ENCODE measurements at places on chromosomes 2 and 18.

- no peak for DNase-seq
These were observed 845 bp upstream of the MYCN start for GRCh38 chr2:15939556-15939853.

- no peak for DNase-seq
These were observed 42.1 kb downstream of the INSIG2 start for GRCh38 chr2:118130385-118130784.

DNA sequence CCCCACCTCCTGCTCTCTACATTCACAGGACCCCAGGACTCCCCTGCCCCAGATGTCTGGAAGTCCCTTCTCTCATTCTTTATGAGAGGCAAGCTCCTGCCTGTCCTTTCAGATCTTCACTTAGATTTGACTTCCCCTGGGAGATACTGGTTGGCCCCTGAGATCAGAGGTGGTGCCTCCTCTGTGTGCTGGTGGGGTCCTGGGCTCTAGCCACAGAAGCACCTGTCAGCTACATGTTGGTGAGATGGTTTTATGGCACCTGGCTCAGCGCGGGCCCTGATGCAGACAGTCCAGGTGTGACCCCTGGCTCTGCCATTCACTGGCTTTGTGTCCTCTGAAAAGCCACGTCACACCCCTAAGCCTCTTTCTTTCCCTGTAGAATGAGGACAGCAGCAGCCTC, 369.6 kb upstream of the ID2 start:
- no peak for DNase-seq

GRCh38 chr2:239255218-239255617, 145.6 kb downstream of the HDAC4 start:
- no peak for DNase-seq

GRCh38 chr18:79608069-79608468, 71.5 kb upstream of the CTDP1 start:
- DNase-seq = no peak

DNA sequence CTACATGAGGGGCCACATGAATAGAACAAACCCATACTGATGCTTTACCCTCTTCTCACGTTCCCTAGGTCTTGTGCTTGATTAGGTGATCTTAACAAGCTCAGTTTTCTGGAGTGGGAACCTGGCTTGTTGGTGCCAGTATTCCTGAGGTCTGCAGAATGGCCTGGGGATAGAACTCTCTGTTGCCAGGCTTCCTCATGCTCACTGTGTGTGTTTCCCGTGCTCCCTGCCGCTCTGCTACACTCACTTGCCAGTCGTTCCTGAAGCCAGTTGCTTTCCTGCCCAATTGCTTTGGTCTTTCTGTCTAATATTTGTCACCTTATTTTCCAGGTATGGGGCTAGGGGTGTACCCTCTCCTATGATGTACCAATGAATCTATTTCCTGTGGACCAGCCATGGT, 2111.5 kb upstream of the PIK3C3 start:
- DNase-seq = no peak

DNA sequence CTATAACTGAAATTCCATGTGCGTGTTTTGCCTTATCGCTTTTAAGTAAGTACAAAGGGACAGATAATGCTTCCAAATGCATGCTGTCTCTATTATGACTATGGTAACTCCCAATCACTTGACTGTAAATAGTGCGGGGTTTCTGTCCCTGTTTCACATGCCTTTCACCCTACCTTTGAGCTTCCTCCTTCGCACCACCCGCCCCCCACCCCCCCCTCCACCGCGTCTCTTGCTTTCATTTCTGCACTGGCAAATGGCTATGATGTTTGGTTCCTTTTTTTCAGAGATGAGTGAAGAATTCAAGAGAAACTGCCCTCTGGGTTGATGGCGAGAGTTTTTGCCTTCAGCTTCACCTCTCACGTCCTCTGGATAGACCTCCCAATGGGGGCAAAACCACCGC, 25.0 kb upstream of the SPP2 start:
- peak; percentile 34 for DNase-seq

DNA sequence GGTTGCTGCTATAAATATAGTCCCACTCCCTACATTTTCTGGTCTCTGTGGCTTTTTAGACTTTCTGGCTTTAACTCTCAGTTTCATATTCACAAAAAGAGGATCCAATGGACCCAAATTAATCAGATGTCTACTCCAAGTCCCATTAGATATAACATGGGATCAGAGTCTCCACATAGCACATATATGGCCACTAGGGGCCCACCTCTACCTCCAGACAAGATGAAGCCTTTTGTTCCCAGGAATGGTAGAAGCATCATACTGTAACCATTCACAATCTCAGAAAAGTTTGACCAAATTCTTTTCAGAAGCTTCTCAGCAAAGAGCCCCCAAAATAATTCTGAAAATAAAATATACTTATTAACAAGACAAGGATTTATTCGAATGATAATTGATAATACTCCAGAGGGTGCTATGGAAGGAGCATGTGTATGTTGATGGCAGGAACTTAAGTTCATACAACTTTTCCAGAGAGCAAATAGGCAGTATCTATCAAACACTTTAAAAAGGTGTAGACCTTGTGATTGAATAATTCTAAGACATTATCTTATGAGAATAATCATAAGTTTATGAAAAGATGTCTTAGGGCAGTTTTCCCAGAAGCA, 382.3 kb upstream of the CRIM1 start:
- DNase-seq = peak; percentile 32

DNA sequence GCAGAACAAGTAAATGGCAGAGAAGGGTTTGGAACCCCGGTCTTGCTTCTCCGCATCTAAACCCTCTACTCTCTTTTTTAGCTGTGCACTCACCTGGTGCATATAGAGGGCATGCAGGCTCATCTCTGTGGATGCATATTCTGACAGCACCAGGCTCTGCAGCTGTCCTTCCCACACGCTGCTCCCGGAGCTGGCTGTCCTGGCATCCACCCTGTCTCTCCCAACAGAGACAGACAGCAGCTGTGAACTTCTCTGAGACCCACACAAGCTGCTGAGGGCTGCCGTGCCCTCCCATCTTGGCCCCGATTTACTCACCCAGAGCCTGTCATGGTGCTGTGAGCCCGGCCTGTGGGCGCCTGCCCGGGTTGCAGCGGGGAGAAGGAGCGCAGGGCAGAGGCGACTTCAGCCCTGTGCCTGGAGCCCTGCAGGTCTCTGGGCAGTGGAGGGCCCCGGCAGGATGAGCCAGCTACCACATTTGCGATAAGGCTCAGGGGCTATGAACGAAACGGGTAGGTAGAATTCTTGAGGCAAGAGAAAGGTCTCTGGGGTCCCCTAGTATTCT, 3.3 kb upstream of the ABCB6 start:
- DNase-seq = no peak
